ENCODE measurements at places on chromosomes 2 and 18.
A peak's percentile ranks its signal among the peaks of the same experiment; 100 is the strongest.

GRCh38 chr2:168453404-168453803 is 2.7 kb upstream of the CERS6 start:
- no peak for DNase-seq

- DNase-seq: no peak
Observed at GRCh38 chr2:46525522-46526155, 46.3 kb downstream of the TMEM247 start.

- DNase-seq: no peak
Observed at GRCh38 chr2:226970362-226970761, 134.5 kb downstream of the RHBDD1 start.

DNA sequence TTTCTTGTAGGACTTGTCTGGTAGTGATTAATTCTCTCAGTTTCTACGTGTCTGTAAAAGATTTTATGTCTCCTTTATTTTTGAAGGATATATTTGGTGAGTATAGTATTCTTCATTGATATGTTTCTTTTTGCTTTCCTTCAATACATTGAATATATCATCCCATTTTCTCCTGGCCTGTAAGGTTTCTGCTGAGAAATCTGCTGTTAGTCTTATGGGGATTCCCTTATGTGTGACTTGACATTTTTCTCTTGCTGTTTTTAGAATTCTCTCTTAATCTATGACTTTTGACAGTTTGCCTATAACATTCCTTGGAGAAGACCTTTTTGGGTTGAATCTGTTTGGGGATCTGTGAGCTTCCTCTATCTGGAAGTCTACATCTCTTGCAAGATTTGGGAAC is 281.0 kb upstream of the MEIS1 start:
- no peak for DNase-seq

- DNase-seq: no peak
Observed at GRCh38 chr2:624551-625347, 52.5 kb downstream of the TMEM18 start.

- no peak for DNase-seq
Observed at GRCh38 chr2:181364492-181365170, 92.6 kb upstream of the ITGA4 start.

- DNase-seq: no peak
Observed at GRCh38 chr2:223217373-223217772, 165.4 kb downstream of the KCNE4 start.

DNA sequence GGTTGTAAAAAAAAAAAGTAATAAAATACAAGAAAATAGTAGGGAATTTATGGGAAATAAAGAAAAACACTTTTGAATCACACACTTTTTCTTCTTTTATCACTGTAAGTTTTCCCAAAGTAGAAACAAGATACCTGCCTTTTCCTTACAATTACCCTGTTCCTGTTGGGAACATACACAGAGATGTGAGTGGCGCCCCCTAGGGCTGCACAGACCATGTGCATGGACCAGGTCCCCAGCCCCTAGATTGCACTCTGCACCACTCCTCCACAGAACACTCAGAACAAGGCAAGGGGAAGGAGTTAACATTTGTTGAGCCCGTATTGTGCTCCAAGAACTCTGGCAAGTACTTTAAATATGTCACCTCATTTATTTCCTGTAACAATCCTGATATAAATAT is 118.7 kb upstream of the NRP2 start:
- peak; percentile 24 for DNase-seq

DNA sequence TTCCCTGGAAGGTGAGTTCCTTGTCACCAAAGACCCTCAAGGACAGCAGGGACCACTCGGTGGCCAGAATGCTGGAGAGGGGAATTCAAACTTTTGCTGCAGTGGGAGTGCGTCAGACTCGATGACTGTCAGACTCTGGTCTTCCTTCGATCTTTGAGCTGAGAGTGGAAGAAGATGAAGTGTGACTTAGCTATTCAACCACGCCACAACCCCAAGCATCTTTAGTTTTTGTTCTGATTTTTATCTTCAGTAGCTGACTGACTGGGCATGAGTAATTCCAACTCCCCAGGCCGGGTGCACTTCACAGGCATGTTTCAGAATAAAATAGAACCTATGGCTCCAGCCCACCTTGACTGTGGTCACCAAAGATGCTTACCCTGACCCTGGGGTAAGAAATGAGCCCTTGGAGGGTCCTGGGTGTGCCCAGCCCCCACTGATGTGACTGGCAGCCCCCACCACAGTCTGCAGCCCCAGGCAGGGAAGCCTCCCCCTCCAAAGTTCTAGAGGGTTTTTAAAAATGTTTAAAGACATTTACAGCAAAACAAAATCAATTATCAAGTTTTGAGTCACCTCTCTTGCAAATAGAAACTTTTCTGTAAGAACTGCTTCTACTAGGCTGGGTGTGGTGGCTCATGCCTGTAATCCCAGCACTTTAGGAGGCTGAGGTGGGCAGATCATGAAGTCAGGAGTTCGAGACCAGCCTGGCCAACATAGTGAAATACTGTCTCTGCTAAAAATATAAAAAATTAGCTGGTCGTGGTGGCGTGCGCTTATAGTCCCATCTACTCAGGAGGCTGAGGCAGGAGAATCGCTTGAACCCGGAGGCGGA is 24.9 kb upstream of the YWHAQ start:
- peak; percentile 84 for DNase-seq

DNA sequence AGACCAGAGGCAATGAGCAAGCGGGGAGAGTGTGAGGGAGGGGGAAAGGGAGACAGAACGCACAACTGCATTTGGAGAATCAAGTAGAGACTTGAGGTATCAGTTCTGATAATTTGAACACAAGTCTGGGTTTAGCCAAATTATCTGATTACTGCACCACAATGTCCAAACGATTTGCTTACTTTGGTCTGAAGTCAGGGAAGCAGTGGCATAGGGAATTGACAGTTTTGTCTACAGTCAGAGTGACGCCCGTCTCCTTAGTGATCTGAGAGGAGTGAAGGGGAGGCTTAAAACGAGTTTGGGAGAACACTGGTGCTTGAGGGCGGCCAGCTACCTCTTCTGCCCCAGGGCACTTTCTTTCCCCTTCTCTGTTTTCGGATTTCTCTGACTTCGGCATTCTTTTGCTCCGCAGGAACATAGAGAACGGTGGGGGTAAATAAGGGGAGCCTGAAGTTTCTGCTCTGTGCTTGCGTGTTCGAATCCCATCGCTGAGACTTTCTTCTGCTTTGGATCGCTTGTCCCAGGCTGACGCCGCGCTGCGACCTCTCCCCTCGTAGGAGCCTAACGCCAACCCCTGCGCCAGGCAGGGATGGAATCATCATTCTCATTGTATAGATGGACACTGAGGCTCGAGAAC is 2.9 kb upstream of the DLX2 start:
- no peak for DNase-seq

- DNase-seq: no peak
Observed at GRCh38 chr2:46651363-46652099, 172.2 kb downstream of the TMEM247 start.

GRCh38 chr18:63054901-63055584 is 264.5 kb downstream of the BCL2 start:
- DNase-seq: no peak
